Stimulated activated CD4-positive, alpha-beta T cell treated with anti-CD3 and anti-CD28 coated beads, Interleukin-12 subunit alpha, Interleukin-12 subunit beta, amount 100 ng/mL, for 24 hours (primary cell): ENCODE measurements at places on chromosomes 12 and 14.
A peak's percentile ranks its signal among the peaks of the same experiment; 100 is the strongest.

DNA sequence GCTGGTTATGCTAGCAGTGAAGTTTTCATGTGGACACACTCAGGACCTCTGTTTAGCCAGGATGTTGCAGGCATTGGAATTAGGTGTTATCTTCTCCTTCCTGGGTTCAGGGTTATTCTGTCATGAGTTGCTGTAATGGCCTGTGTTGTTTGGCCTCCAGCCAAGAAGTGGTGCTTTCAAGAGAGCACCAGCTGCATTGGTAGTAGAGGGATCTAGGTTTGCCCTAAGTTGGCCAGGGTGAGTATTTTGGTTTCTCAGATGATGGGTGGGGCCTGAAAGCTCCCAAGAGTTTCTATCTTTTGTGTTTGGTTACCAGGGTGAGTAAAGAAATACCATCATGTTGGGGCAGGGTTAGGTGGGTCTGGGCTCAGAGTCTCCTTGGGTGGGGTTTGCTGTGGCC is 2.7 kb upstream of the GZMH start:
- DNase-seq: no peak

GRCh38 chr12:581746-582145 is 81.5 kb downstream of the NINJ2 start:
- DNase-seq: no peak

DNA sequence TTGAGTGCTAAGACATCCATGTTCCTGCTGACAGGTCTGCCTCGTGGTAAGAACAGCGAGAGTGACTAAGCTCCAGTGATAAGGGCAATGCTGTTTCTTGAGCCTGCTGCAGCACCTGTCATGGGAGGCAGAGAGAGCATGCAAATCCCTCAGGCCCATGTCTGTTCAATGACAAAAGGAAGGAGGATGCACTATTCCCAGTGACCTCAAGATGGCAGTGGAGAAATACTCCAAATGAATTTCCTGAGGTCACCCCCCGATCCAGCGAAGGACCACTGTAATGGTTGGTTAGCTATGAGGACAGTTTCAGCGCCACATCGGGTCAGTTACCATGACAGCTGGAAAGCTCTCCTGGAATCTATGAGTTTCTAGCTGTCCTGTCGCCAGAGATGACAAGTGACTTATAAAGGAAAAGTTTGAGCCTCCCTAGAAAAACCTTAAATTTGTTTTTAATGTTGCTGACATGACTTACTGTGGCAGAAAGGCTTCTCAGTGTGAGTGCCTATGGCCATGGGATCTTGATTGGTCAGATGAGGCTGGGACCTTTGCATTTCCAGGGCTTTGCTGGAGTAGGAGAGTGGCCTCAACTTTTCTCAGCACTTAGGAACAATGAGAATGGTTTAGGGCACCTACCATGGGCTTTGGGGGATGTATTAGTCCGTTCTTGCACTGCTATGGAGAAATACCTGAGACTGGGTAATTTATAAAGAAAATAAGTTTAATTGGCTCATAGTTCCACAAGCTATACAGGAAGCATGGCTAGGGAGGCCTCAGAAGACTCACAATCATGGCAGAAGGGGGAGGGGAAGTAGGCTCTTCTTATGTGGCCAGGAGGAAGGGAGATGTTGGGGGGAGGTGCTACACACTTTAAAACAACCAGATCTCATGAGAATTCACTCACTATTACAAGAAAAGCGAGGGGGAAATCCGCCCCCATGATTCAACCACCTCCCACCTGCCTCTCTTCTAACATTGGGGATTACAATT is 88.0 kb upstream of the TMEM260 start:
- DNase-seq: peak; percentile 21

DNA sequence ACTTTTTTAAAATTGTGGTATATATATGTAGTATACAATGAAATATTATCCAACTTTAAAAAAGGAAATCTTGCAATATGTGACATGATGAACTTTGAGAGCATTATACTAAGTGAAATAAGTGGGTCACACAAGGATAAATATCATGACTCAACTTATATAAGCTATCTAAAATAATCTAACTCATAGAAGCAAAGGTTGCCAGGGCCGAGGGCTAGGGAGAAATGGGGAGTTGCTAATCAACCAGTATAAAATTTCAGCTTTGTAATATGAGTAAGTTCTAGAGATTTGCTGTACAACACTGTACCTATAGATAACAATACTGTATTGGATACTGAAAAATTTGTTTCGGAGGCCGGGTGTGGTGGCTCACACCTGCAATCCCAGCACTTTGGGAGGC is 38.5 kb downstream of the TAOK3 start:
- no peak for DNase-seq

- DNase-seq: no peak
Measured at GRCh38 chr12:122740351-122740750, 9.7 kb upstream of the HCAR1 start.

DNA sequence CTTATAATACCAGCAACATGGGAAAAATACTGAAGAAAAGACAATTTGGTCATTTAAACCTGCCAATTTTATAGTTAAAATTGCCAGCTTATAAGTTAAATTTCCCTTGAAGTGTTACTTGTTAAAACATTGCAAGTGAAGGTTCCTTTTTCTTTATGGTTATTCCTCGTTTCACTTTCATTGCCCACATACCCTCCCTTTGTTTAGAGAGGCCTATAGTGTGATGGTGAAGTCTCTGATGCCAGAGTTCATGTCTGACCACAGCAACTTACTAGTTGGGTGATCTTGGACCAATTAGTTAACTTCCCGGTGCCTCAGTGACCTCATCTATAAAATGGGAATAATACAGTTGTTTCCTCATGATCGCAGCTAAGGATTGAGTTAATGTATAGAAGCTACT is 173.5 kb downstream of the ANO6 start:
- no peak for DNase-seq
